ENCODE measurements at places on chromosomes 16 and 17.

DNA sequence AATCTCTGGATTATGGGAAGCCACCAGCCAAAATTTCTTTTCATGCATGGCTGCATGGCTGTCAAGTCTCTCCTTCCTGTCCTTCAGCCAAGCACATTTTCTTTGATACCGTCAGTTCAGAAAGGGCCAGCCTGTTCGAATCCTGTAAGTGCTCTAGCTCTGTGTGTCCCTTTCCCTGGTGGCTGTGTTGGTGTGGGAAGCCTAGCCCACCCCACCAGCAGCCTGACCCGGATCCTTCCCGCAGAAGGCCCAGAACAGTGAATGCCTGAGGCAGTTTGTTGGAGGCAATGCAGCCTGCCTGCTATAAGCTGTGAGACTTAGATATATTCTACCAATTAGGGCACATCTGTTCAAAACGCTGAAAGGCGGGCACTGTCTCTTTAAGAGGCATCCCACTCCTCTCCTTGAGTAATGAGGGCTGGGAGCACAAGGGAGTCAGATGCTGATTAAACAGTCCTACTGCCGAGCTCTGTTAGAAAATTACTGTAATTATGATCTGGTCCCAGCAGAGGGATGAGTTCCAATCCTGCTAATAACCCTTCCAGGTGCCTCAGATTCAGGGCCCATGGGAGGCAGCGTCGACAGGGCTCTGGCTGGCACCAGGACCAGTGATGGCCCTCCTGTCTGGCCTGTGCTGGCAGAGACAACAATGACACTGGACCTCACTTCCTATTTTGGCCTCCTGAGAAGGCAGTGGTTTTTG lies 18.4 kb downstream of the SNX11 start:
- DNase-seq, result no peak

DNA sequence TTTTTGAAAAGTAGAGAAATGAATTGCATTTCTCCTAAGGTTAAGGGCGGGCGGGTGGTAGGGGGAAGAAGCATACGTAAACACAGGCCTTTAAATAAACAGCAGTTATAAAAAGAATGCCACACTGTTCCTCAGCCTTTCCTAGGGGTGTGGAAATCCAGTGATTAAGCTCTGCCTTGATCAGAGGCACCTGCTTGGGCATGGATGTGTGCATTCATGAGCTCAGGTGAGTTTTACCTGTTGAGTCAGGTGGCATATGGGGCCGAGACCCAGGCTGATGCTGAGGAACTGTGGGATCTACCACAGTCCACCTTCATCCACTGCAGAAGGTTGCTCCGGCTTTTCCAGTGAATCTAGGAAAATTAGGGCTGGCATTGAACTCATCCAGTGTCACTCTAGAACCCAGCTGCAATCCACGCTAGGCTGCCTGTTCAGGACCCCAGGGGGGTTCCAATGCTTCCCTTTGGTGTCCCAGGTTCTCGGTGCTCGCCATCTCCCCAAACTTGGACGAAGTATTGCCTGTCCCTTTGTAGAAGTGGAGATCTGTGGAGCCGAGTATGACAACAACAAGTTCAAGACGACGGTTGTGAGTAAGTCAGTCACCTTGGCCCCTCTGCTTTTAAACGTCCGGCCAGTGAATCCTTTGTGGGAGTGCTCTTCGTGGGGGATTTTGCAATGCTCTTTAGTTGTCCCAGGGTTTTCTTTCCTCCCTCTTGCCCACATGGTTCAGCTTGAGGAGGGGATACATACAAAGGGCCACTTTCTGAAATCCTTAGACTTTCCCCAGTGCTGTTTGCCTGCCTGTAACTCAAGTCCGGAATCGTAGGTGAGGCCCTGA lies 72.7 kb downstream of the SDR42E1 start:
- DNase-seq, result no peak

DNA sequence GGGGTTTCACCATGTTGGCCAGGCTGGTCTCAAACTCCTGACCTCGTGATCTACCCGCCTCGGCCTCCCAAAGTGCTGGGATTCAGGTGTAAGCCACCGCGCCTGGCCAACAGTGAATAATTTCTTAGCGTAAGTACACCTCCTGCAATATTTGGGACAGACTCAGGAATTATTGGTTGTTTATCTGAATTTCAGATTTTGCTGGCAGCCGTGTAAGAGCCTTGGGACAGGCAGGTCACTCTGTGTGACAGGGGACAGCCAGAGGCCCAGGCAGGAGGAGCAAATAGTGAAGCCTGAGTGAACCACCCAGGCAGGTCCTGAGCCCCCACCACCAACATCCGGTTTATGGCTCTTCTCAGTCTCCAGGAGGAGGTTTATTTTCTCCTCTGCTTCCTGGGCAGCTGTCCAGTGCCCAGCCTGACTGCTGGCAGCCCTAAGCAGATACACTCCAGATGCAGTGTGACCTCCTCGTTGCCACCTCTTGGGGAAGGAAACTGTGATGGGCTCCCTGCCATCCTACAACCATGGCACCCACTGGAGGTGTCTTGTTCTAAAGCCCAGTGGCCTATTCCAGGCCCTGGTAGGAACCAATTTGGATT lies 26.2 kb upstream of the ADORA2B start:
- DNase-seq, result no peak

DNA sequence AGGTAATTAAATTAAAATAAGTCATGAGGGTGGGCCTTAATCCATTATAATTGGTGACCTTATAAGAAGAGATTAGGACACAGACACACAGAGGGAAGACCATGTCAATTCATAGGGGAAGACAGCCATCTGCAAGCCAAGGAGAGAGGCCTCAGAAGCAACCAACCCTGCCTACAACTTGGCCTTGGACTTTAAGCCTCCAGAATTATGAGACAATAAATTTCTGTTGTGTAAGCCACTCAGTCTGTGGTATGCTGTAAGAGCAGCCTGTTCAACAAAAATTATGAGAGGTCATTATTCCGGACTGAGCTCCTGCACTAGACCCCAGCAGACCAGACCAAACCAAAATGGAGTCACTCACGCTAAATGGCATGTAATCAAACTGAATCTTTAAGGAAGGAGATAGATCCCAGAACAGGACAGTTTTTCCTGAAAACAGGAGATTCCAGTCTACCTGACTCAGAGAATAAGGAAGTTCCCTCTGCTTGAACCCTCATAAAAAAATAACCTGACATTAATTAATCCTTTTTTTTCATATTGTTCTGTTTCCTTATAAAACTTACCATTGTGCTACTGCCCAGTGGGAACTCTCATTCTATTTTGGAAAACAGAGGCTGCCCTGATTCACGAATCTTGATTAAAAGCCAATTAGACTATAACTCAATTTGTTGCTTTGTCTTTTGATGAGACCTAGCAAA lies 74.3 kb downstream of the DNAH3 start:
- no peak for DNase-seq

DNA sequence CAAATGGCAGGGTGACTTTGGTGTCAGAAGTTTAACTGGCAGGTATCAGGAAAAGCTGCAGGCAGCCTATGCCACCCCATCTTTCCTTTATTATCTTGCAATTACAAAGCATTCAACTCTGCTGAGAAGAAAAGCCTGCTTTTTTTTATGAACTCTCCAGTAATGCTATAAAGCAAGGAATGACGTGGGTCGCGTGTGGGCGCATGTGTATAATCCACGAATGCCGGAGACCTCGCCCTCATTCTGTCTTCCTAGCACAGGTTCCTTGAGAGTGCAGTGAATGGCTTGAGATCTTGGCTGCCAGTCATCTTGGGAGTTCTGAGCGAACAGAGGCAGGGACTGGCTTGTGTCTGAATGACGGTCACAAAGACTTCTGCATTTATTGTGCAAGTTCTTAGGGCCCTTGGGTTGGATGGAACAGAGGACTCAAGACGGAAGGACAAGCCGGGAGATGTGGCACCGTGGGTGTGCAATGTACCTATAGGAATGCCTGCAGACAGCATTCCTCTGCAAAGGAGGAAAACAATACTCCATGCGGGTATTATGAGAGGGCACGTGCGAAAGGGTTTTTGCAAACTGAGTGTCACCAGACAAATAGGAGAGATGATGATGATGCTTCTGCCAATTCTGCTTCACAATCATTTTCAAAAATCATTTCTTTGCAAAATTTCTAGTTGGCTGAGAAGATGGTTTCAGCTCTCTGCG lies 96.1 kb upstream of the ELAC2 start:
- no peak for DNase-seq

- DNase-seq, result no peak
Measured at GRCh38 chr16:52629296-52629695, 82.4 kb upstream of the TOX3 start.

- DNase-seq, result peak; percentile 9
Measured at GRCh38 chr17:66541461-66542128, 239.2 kb downstream of the PRKCA start.

DNA sequence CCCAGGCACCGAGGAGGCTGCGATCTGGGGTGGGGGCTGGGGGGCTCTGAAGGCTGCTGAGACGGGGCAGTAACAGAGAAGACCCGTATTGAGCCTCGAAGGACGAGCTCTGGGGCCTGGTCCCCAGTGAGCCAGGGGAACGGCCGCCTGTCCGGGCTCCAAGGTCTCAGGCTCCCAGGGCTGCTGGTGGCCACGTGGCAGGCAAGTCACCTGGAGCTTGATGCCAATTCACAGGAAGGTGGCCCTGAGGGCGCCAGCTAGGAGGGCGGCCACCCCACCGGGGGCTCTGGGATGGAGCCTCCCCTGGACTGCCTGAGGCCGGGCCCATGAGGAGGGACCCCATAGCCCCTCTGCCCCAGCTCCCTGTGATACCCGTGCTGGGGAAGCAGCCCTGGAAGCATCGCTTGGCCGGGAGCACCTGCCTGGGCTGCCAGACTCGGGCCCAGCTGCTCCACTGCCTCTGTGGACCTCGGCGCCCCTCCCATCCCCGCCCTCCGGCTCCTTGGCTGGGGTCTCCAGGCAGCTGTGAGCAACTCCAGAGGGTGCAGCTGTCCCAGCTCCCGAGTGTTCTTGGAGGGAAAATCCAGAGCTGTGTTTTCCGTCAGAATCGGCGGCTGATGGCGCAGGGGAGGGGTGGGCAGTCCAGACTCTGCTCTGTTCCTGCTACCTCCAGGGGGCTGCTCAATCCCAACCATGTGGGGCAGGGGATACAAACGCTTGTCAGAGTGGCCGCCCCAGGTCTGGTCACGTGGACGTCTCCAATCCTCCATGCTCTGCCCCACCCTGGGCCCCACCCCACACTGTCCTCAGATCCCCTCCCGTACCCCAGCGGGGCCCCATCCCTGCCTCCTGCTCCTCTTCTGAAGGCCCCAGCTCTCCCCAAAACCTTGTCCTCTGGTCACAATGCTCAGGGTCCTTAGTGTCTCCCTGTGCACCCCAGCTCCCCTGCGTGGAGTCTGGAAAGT lies 67.2 kb upstream of the GNG13 start:
- DNase-seq, result no peak

DNA sequence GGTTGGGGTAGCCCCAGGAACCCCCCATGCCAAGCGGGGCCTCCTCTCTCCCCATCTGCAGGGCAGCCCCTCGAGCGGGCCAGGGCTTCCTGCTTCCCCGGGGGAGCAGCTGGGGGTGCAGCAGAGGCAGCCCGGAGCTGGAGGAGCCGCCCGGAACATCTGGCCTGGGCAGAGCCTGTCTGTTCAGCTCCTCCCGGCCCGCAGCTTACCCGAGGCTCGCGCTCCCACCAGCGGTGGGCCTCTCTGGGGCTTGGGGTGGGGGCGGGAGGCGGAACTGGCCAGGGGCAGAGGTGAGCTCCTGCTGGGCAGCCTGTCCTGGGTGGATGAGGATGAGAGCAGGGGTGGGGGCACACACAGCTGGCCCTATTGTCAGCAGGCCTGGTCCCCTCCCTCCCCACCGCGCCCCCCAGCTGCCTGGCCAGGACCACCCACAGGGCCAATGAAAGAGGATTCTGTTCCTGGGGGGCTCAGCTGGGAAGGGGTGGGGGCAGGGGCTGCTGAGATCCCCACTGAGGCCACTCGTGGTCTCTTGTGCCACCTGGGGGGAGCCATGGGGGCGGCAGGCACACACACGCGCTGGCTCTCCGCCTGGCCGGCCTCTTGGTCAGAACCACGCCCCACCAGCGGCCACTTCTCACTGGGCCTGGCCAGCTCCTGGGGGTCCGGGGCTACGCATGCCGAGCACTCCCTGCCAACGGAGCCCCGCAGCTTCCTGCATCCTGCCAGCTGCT lies 34.7 kb downstream of the BAHCC1 start:
- DNase-seq, result no peak

DNA sequence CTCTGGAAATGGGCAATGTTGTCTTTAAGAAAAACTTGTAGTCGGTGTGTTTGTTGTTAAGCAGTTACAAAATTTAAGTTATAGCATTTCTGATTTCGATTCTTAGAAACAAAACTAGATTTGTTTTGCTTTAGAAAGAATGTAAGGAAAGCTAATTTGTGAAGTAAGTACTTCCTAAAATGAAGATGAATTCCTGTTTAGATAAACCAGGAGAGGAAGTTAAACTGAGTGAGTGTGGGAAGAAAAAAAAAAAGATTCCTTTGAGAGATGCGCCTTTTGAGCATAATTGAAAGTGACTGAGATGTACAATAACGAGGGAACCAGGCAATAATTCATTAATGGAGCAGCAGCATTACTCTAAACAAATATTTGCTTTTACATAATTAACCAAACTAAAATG lies 52.4 kb upstream of the ALOX12 start:
- no peak for DNase-seq

DNA sequence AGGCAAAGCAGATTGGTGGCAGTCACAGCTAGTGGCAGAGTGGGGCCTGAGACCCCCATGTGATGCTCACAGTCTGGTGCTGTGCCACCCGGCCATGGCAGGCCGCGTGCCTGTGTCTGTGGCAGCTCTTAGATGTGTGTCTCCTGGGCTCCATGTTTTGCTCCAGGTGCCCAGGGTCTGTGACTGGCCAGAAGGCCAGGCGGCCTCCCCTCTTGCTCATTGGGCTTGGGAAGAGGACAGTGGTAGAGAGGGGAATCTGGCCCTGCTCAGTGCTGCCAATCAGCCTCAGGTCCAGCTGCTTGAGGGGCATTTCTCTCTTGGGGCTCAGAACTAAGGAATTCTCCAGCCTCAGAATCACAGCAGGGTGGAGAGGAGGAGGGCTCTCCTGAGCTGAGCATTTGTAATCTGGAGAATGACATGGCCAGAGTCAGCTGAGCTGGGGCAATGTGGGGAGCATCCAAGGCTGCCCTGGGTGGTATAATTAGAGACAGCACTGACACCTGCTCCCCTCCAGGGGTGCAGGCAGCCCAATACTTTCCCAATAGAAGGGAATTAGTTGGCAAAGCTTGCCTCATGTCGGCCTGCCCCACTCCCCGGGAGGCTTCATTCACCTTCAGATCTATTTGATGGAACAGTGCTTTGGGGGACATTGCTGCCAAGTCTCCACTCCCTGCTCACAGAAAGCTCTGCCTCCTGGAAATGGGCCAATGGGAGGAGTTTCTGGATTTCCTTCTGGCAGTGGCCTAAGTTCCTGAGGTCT lies 2.7 kb upstream of the LASP1NB start:
- peak; percentile 38 for DNase-seq

Data from OCI-M1 (cell line).